ENCODE measurements at places on chromosomes 2 and 18.

DNA sequence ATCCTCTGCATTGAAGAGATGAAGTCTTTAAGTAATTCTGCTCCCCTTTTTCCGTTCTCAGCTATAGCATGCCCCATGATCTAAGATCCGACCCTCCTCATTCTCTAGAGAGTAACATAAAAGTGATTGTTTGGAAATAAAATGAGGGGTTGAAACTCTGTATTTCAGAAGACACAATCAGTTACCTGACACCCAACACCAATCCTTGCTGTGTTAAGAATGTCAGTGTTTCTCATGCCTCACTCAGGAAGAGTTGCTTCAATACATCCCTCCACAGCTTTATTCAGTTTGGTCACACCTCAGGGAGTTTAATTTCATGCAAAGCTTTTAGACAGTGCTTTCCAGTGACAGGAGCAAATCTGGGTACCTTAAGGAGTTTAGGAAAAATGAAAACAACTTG is 49.9 kb upstream of the RBBP8 start:
- DNase-seq = peak; percentile 11

DNA sequence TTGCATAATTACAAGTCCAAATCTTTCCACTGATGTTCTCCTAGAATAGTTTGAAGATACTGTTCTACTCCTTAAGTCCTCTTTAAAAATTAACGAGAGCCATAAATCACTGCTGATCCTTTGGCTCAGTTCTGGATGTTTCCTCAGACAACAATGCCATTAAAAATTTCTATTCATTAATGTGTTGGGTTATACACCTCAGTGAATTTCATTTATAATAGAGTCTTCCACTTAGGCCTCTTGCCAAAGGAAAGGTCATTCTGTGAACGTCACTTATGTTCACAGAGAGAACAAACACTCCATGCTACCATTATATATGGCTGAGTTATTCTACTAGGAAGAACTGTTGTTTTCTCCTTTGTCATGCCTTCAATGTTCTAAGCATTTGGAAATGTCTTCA is 1472.3 kb upstream of the CELF4 start:
- peak; percentile 88 for DNase-seq

DNA sequence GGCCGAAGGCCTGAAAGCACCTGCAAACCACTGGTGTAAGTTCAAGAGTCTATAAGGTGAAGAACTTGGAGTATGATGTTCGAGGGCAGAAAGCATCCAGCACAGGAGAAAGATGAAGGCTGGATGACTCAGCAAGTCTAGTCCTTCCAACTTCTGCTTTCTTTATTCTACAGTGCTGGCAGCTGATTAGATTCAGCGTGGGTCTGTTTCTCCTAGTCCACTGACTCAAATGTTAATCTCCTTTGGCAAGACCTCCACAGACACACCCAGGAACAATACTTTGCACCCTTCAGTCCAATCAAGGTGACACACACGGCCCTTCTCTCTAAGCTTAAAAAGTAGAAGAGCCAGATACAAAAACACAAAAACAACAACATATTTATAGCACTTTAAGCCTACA is 43.4 kb downstream of the NMS start:
- no peak for DNase-seq

DNA sequence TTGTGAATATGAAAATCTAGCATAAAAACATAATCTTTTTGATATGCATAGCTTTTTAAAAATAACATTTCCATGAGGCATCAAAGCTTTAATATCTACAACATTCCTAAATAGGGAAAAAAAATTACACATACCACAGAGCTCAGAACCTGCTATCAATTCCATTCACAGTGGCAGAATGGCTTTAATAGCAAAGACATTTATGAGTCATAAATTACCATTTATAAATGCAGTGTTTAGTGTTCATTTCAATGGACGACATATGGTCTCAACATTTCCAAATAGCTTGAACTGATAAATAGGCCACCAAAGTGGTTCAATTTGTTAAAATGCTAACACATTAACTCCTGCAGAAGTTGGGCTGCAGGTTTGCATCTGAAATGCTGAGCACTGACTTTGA is 600.6 kb upstream of the SETBP1 start:
- peak; percentile 2 for DNase-seq

DNA sequence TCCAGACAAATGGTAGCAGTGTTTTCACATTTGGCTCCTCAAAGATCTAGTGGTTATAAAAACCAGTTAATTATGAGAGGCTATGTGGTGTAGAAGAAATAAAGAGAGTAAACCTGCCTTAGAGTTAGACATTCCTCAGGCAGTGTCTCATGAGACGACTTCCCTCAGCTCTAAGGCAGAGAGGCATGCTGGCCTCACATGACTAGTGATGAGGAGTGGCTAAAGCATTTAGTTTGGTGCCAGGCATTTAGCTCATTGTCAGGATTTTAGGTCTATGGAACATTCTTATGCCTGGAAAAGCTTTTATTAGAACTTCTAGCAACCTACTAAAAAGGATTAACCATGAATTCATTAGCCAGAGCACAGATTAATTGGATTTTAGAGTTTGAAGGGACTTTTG is 90.3 kb downstream of the RPRM start:
- peak; percentile 79 for DNase-seq

Data from renal cortical epithelial cell (primary cell).